ENCODE measurements at places on chromosomes 5 and 9.

DNA sequence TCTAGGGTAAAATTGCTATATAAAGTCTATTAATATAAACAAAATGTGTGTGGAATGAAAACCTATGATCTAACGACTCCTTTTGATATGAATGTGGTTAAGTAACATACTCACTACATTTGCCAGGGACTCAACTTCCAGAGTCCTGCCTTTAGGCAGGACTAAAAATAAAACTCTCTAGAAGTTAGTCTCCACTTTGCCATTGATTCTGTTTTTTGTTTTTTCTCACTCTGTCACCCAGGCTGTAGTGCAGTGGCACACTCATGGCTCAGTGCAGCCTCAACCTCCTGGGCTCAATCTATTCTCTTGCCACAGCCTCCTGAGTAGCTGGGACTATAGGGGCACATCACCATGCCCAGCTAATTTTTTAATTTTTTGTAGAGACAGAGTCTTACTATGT is 30.0 kb downstream of the ZCCHC10 start:
- no peak for DNase-seq

- no peak for DNase-seq
Measured at GRCh38 chr9:127351182-127352166, 45.5 kb upstream of the SLC2A8 start.

GRCh38 chr9:38284039-38284575 is 108.4 kb upstream of the ALDH1B1 start:
- no peak for DNase-seq

- DNase-seq = no peak
Measured at GRCh38 chr9:95810133-95810532, 65.4 kb upstream of the ERCC6L2 start.

DNA sequence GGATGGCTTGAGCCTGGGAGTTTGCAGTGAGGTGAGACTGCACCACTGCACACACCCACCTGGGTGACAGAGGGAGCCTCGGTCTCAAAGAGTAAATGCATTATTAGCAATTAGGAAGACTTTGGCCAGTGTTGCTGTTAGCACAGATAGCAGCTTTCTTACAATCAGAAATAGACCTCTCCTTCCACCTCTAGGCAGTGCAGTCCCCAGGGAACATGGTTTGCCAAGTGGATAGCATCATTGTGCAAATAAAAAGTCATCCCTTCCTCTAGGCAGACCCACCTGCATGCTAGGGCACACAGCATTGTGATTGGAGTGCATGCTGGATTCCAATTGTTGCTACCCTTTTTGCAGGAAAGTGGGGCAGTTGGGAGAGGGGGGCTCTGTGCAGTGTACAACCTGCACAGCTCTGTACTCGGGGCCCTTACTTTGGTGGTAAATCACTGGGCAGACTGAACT is 77.9 kb upstream of the KLF9 start:
- DNase-seq = no peak

GRCh38 chr5:77012601-77013000 is 17.6 kb upstream of the AGGF1 start:
- DNase-seq = no peak

DNA sequence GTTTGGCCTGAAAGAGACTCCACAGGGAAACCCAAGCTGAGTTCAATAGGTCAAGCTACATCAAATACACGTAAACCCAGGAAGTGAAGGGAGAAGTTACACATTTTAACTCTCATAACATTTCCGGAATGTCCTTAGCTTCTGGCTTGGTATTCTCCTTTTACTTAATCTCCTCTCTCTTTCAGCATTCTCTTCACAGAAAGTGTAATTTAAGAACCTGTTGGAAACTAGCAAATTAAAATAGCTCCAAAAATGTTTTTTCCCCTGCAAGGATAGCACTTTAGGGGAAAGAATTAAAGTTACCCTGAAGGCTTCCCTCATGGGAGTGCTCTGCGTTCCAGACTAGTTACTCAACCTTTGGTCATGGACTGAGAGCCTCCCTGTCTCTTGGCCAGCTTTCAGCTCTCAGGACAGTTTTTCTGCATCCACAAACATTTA is 292.7 kb upstream of the TARS1 start:
- no peak for DNase-seq

DNA sequence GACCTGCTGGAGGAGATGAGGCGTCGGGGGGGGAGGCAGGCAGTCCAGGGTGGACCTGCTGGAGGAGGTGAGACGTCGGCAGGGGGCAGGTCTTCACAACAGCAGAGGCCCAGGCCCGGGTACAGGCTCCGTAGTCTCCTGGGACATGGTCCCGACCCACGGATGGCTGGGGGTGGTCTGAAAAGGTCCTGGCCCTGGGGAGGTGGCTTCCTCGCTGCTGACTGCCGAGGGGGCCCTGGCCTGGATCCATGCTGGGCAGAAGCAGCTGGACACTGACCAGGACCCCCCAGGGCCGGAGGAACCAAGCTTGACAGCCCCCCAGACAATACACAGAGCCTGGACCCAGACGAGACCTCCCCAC is 8.5 kb downstream of the EGFL7 start:
- DNase-seq = no peak

- no peak for DNase-seq
Measured at GRCh38 chr5:111486926-111487325, 25.4 kb downstream of the STARD4 start.

GRCh38 chr5:176371621-176372539 is 6.6 kb downstream of the ARL10 start:
- DNase-seq = no peak
